ENCODE measurements at places on chromosomes 2 and 18.

DNA sequence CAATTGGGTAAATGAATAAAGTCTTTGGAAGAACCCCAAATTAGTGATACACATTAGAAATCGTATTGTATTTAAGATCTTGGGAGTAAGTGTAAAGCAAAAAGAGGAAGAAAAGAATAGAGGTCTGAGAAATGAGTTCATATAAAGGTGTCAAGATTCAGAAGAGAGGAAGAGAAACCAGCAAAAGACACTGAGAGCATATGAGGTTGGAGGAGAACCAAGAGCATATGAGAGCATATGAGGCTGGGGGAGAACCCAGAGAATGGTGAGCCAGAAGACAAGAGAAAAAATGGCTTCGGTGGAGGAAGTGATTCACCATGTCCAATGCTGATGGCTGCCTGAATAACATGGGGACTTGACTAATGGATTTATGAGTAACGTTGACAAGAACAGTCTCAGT is 620.1 kb upstream of the GCFC2 start:
- no peak for DNase-seq

GRCh38 chr2:15851076-15851693 is 89.2 kb upstream of the MYCN start:
- DNase-seq: no peak

- no peak for DNase-seq
Observed at GRCh38 chr2:48562281-48562680, 32.3 kb downstream of the STON1 start.

DNA sequence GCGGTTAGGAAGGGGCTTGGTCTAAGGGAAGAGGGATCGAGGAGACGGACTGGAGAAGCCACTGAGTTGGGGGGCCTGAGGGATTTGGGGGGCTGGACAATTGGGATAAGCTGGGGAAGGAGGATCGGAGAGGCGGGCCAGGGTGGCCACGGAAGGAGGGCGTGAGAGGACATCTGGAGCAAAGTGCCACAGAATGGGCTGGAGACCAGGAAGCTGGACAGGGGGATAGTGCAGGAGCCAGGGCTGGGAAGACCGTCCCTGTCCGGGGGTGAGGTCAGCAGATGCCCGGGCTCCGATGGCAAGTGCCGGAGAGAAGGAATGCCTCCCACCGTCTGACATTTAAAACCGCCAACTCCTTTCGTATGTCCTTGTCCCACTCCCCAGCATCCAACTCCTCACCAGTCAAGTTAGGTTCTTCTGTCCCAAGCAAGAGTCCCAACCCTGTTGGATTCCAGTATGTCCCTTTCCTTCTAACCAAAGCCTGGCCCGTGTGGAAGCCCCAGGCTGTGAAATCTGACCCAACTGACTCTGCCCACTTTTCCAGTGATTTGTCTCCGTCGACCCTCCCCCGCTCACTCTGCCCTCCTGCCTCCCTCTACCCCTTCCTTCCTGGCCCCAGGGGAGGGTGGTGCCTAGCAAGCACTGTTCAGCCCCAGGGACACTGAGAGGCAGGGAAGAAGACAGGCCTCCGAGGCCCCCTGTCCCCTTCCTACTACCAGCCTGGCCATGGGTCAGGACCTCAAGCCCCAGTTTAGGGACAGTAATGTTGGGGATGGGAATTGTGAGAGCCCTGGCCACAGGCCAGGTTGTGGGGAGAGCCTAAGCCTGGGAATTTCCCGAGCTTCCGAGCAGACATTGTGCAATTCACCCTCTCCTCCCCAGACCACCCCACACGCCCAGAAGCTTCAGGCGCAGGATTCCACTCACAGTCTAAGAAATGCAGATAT is 31.5 kb upstream of the TMBIM1 start:
- DNase-seq: no peak

- DNase-seq: no peak
Observed at GRCh38 chr2:57207191-57207590, 839.4 kb upstream of the VRK2 start.

- no peak for DNase-seq
Observed at GRCh38 chr2:237485844-237486243, 1.2 kb upstream of the MLPH start.

DNA sequence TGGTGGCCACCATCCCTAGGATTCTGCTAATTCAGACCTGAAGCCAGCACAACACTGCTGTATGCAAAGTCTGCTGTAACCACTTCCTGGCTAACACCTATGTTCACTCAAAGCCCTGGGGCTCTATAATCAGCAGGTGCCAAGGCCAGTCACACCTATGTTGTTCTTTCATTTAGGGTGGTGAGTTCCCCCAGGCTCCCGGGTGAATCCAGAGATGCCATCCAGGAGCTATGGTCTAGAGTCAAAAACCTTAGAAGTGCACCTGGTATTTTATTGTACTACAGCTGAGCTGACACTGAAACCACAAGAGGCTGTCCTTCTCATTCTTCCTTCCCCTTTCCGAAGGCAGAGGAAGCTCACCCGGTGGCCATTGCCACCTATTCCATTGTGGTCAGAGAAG is 46.2 kb upstream of the CCDC141 start:
- DNase-seq: no peak

GRCh38 chr2:217288472-217289063 is 428.7 kb upstream of the TNP1 start:
- DNase-seq: no peak

DNA sequence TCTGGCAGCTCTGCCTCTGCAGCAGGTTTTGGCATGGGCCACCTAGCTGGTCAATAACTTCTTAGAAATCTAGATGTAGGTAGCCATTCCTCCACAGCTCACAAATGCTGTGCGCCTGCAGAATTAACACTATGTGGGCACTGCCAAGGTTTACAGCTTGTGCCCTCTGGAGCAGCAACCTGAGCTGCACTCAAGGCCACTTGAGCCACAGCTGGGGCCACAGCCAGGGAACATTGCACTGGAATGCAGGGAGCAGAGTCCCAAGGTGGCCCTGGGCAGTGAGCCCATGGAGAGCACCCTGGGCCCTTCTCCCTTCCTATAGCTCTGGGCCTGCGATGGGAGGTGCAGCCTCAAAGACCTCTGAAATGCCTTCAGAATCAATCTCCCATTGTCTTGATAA is 365.3 kb downstream of the SATB2 start:
- DNase-seq: no peak

DNA sequence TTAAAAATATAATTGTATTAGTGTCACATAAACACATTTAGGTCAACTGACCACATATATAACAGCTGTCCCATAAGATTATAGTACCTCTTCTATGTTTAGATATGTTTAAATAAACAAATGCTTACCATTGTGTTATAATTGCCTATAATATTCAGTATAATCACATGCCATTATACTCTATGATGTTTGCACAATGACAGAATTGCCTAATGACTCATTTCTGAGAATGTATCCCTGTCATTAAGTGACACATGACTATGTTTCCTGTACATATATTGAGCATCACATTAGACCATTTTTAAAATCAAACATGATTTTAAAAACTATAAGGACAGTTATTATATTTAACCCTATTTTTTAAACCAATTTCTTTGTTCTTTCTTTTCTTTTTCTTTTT is 89.8 kb downstream of the HS6ST1 start:
- DNase-seq: no peak

GRCh38 chr2:103789381-103790095 is 1027.7 kb downstream of the TMEM182 start:
- DNase-seq: no peak

- DNase-seq: no peak
Observed at GRCh38 chr2:192381082-192381481, 186.3 kb upstream of the TMEFF2 start.

DNA sequence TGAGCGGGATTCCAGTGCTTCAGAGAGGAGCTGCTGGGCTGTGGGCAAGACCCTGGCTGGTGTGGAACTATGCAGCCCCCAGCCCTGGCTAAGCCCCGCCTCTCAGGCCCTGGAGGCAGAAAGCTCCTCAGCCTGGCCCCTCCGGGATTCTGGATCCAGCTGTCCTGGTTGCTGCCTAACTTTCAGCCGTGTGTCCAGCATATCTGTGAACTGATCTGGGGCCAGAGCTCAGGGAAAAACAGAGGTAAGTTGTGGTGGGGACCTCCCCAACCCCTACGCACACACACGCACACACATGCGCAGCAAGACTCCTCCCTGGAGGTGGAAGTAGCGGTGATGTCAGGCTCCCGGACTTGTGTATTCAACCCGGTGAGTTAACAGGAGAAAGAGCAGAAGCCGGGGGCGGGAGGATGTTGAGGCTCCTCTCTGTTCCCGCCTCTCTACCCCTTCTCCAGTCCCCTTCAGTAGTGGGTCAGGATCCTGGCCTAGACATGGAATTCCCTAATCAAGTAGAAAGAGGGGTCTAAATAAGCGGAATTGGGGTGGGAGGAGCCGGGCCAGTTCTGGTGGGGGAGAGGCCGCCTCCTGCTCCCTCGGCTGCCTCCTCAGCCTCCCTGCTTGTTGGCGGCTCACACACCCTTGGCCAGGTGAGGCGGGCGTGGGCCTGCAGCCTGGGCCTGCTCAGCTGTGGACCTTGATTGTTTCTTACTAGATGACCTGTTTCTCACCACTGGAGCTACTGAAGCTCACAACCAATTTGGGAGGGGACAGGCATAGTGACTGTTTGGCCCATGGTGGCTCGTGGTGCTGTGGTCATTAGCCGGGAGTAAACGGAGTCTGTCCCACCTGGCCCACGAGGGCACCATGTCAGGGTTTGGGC is 33.4 kb downstream of the SIX2 start:
- no peak for DNase-seq

DNA sequence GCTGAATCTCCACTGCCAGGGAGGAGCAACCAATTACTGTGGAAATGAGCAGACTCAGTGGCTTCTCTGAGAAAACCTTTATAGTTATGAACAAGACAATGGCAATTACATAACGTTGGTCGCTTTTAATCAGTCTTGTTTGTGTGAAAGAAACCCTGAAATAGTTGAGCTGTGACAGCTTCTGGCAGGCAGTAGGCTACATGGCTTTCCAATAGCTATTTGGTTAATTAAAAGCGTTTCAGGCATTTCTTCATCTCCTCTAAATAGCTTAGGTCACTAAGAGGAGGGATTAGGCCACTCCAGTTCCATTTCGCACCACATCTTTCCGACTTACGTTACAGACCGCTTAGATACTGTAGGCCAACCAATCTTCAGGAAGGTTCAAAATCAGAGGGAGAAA is 794.4 kb upstream of the ID2 start:
- no peak for DNase-seq

DNA sequence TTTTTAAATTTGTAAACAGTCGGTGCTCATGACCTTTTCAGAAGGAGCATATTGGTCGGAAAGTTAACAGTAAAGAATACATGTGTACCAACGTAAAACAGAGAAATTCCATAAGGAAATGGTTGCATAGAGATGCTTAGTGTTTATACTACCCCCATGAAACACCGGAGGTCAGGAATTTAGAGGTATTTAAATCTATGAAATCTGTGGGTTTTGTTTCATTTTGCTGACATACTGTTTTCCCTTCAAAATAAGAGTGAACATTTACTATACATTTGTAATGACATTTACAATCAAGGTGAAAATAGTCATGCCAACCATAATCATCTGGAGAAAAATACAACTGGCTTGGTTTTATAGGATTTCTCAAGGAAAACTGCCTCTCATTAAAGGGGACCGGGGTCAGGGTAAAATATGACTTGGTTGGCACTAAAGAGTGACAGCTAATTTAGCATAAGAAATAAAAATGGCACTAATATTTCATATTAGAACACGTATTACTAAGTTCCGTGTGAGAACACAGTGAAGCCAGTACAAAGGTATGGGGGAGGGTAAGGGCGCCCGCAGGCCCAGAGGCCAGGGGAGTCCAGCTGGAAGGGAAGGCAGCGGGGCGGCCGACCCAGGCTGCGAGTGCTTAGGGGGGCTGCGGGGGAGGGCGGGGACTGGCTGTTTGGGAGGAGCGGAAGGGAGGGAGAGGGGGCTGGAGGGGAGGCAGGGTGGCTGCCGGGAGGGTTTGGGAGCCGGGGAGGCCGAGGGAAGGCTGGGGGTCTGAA is 1.1 kb upstream of the RNU4ATAC start:
- DNase-seq: peak; percentile 27

DNA sequence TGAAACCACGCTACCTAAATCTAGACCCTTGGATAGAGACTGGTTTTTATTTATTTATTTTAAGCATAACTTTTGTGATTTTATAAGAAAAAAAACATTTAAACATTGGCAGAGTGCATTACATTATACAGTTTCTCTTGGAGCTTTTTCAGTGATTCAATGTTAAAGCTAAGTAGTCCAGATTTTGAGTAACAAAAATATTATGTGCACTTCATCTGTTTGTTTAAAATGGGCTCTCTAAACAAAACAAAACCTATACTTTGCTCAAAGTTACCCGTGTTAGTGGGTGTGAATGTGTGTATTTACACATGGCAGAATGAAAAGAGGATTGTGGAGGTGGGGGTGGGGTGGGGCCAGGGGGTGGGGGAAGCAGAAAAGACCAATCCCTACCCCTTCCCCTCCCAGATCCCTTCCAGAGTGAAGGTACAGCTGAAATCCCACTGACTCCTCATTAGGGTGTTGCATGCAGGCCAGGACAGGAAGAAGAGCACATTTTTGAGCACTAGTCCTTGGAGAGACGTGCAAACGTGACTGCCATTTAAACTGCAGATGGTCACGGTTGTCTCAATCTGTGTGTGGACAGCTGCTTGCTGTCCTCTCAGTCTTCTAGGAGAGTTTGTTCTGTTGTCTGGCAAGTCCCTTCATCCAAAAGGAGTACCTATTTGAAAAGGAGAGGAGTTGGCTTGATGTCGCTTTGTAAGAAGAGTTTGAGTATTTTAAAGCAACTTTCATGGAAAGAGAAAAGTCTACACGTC is 303.0 kb downstream of the ICOS start:
- no peak for DNase-seq

- no peak for DNase-seq
Observed at GRCh38 chr2:140747665-140748064, 1383.2 kb downstream of the LRP1B start.

GRCh38 chr18:2572171-2572569 is 813 bp downstream of the NDC80 start:
- no peak for DNase-seq

DNA sequence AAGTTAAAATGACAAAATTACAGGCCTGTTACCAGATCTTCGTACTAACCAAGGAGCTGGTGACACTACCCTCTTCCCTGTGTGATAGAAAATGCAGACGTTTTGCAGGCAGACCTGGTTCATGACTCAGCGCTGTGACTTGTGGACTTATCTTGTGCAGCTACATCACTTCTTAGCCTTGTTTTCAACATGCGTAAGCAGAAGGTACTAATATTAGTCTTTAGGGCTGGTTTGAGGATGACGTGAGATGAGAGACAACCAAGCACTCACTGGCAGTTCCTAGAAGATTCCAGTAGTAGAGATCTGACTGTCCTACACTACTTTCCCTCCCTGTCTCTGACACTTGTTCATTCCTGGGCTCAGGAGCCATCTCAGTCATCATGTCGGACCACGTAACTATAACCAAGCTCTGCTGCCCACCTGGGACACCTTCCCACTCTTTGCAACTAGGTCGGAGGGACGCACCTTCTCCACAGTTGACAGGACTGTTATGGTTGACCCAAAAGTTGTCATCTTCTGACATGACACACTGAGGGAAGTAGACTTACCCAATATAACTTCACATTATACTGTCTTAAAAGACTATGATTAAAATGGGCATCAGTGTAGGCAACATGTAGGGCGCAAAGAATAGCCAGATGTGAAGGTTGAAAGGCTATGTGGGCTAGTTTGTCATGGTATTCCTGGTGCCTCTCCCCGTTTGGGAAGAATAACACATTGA is 64.8 kb downstream of the TNFRSF11A start:
- no peak for DNase-seq
